Activated naive CD4-positive, alpha-beta T cell treated with anti-CD3 and anti-CD28 coated beads, Interleukin-2, amount 10 ng/mL, durations not matched to agents 7 days and 5 days (primary cell): ENCODE measurements at places on chromosomes 3 and 15.

GRCh38 chr3:122945230-122945629 is 82.3 kb downstream of the SEMA5B start:
- no peak for DNase-seq

DNA sequence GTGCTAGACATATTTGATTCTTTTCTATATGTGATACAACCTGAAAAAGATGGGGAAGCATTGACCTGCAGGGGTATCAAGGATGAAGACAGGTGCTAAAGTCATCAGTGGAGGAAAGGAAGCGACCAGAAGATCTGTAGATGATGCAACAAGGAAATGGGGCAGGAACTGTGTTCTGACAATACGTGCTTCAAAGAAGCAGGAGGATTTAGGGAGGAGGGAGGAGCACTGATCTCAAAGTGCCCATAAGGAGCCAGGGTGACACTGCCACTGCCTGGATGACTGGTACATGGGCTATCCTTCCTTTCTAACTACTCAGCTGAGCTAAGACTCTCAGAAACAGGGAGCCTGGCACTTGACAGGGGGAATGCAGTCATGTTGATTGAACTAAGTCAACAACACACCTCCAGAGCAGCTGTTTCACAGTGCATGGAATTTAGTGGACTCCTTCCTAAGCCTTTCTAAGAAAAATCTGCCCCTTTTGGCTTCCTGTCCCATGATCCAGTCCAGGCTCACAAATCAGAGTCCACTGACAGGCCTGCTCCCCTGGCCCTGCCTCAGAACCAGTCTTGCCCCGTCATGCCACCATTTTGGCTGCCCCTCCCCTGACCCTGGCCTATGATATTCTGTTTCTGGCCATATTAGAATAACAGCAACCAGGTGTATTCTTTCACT is 12.0 kb downstream of the LYSMD4 start:
- peak; percentile 25 for DNase-seq

DNA sequence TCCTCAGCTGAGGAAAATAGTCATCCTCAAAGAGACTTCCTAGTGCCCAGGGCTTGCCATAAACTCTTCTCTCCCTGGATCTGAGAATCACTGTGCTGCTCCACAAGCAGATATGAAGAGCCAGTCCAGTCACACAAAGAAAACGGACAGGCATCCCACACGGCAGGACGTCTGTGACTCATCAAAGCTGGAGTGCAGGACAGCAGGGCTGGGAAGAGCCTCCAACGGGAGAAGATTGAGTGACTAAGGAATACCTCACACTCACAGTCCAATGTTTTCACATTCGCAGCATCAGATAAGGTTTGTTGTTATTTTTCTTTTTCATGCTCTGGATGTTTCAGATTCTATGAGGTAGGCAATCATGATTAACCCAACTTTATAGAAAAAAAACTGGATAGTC is 57.8 kb downstream of the NEK10 start:
- no peak for DNase-seq

GRCh38 chr3:66486646-66487045 is 14.2 kb downstream of the LRIG1 start:
- no peak for DNase-seq

GRCh38 chr3:131925571-131925970 is 109.2 kb downstream of the CPNE4 start:
- DNase-seq = no peak

DNA sequence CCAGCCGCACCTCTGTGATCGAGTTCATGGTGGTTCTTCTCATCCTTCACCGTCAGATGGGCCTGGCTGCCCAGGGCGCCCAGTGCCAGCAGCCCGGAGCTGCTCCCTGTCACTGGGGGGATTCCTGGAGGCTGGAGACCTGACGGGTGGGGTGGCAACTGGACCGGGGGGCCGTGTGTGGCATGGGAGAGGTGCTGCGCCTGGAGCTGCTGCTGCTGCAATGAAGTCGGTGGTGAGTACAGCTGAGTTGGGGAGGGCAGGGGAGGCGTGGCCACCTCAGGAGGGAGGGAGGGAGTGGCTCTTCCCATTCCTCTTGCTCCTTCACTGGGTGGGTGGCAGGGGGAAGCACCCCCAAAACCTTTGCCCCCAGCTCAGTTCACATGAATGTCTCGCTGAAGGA is 31.7 kb downstream of the TLE3 start:
- DNase-seq = no peak

DNA sequence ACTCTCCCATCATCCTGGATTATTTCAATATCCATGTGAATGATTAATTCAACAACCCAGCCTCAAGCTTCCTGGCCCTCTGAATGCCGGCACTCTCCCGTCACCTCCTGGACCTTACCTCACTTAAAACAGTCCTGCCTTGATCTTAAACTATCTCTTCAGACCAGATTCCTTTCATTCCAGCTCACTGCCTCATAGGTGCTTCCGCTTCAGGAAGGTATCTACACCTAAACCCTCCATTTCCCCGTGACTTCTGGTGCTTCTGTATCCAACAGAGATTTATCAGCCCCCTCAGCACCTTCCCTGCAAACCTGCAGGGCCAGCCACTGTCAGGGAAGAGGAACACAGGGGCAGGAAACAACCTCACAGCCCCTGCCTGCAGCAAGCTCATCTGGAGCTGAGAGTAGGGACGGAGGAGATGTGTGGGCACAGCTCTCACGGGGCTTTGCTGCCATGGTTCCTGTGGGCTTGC is 98.9 kb upstream of the TJP1 start:
- DNase-seq = no peak

- DNase-seq = no peak
These were observed 1.5 kb upstream of the VIPR1 start for GRCh38 chr3:42500909-42501308.

DNA sequence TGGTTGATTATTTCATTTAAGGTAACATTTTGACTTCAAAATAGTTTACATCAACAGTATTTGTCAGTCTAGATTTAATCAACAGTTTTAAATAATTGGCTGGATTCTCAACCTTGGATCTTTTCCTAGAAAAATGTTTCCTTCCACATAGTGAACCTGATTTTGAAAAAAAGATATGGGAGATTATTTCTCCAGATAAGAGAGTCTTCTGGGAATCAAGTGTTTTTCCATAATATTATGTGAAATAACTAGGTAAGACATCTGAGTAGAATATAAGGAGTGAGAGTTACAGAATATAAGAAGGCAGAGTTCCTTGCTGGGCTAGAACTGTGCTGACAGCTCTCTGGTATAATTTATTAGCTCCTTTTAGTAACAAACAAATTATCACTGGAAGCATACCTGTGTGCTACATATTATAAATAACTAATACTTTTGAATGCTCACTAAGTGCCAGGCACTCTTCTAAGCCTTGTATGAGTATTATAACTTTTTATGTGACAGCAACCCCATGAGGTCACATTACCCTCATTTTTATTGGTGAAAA is 18.8 kb upstream of the TNFSF10 start:
- no peak for DNase-seq

- no peak for DNase-seq
These were observed 195.9 kb downstream of the TP63 start for GRCh38 chr3:189827108-189827507.

- DNase-seq = no peak
These were observed 563.5 kb downstream of the PDCD6IP start for GRCh38 chr3:34361921-34362320.

- DNase-seq = no peak
These were observed 106.3 kb upstream of the ANKRD28 start for GRCh38 chr3:15903759-15904720.
